ENCODE measurements at places on chromosomes 16 and 17. TPM values are rescaled to one million over a fixed set of nuclear protein-coding genes. Genes with fewer than 3 reads are reported as not detected.

DNA sequence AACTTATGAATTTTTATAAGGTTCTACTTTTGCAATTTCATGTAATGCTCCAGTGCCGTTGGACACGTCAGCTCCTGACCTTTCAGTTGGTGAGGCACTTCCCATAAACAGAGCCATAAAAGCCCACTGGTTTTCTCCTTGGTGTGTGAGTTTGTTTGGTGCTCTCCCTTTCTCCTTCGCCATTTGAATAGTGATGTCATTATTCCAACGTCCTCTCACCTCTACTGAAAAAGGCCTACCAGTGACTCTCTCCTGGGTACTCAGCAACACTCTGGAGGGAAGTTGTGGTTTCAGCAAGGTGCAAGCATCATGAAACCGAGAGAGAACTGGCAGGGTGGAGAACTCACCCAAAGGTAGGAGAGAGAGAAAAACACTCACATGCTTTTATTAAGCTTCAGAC lies 29.6 kb upstream of the HNF1B start:
- no peaks in the 10 kb centered on the region for H3K27me3 ChIP-seq
- no peaks in the 10 kb centered on the region for H3K36me3 ChIP-seq
- H3K4me1 ChIP-seq = no peaks in the 10 kb centered on the region
- no peak overlapping the region for H3K4me3 ChIP-seq
- DNase-seq = no peak

- DNase-seq = no peak
- no peak overlapping the region for H3K27ac ChIP-seq
- no peak overlapping the region for H3K4me3 ChIP-seq
- H3K27me3 ChIP-seq = no peaks in the 10 kb centered on the region
- H3K4me1 ChIP-seq = no peaks in the 10 kb centered on the region
- no peaks in the 10 kb centered on the region for H3K36me3 ChIP-seq
Observed at GRCh38 chr17:38943607-38944006, 18.2 kb downstream of the LASP1NB start.

DNA sequence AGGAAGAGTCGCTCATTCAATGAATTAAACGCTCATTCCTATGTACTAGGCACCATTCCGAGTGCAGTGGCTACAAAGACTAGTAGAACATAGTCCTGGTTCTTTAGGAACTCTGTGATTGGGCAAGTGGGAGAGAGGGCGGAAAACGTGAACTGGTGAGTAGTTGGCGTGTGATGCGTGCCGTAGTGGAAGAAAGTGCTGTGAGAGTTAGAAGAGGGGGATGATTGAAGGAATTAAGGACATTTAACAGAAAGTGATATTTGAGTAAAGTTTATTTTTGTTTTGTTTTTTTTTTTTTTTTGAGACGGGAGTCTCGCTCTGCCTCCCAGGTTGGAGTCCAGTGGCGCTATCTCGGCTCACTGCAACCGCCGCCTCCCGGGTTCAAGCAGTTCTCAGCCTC lies 7.9 kb upstream of the SLFN14 start:
- H3K27ac ChIP-seq = peak overlapping the region; percentile 88
- peak overlapping the region; percentile 69 for H3K4me3 ChIP-seq
- no peaks in the 10 kb centered on the region for H3K36me3 ChIP-seq
- no peaks in the 10 kb centered on the region for H3K27me3 ChIP-seq
- DNase-seq = no peak

DNA sequence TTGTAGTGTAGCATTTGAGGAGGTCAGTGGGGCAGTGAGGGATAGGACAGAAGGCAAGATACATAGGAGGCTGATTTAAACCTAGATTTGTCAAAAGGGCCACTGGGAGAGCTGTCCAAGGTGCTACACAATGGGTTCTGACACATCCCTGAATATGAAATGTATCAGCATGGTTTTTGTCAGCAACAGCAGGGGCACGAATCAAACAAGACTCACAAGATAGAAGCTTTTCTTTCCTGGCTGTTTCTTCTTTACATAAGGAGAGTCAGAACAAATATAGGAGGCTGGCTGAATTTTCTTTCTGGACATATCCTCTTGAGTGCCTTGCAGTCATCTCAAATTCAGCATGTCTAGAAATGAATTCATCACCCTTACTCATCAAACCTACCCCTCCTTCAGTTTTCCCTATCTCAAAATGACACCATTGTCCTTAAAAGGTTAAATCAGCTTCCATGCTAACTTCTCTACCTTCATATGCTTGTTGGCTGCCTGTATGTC lies 130.5 kb downstream of the NPIPB5 start:
- H3K4me1 ChIP-seq = no peaks in the 10 kb centered on the region
- H3K4me3 ChIP-seq = no peak overlapping the region
- H3K27ac ChIP-seq = no peak overlapping the region
- no peak for DNase-seq
- H3K27me3 ChIP-seq = no peaks in the 10 kb centered on the region

DNA sequence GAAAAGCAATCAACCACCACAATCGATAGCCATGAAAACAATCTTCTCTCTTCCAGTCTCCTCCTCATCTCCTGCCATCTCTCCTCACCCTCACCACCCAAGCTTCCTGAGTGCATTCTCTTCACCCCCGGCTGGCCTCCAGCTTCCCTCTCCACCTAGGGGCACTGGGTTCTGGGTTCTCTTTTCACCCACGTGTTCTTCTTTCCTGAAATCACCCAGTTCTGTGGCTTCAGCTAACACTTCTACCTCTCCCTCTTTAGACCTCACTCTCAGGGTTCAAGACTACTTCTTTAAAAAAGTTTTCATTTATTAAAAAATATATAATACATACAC lies 8.2 kb downstream of the ITGAM start:
- no peak overlapping the region for H3K27ac ChIP-seq
- no peak overlapping the region for H3K4me3 ChIP-seq
- H3K36me3 ChIP-seq = no peaks in the 10 kb centered on the region
- no peaks in the 10 kb centered on the region for H3K4me1 ChIP-seq
- H3K27me3 ChIP-seq = no peaks in the 10 kb centered on the region

GRCh38 chr16:57043248-57043647 lies 49.1 kb upstream of the CPNE2 start:
- no peak overlapping the region for H3K27ac ChIP-seq
- no peak for DNase-seq
- H3K4me3 ChIP-seq = no peak overlapping the region
- no peaks in the 10 kb centered on the region for H3K36me3 ChIP-seq
- no peaks in the 10 kb centered on the region for H3K4me1 ChIP-seq
- no peaks in the 10 kb centered on the region for H3K27me3 ChIP-seq

DNA sequence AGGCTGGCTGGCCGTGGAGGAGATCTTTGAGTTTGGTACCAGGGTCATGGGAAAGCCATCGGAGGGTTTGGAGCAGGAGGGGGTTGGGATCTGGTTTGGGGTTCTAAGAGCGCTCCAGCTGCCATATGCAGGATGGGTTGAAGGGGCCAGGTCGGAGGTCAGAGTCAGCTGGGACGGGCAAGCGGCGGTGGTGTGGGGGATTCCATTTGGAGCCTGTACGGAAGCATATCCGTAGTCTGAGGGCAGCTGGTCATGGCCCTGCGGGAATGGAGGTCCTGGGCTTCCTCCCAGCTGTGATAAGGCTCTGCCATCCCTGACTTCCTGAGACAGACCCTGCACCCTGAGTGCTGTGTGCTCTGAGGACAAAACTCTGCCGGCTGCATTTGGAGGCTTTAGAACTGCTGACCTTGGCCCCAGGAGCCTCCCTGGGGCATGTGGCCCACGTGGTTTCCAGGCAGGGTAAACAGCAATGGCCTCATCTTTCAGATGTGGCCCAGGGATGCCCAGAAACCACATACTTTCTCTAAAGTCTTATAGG lies 46.5 kb downstream of the ATP2C2 start:
- no peaks in the 10 kb centered on the region for H3K27me3 ChIP-seq
- no peak overlapping the region for H3K27ac ChIP-seq
- no peak for DNase-seq
- H3K36me3 ChIP-seq = no peaks in the 10 kb centered on the region
- H3K4me1 ChIP-seq = no peaks in the 10 kb centered on the region
- no peak overlapping the region for H3K4me3 ChIP-seq

GRCh38 chr16:65855171-65856145 lies 511.0 kb upstream of the CDH5 start:
- DNase-seq = no peak
- H3K27me3 ChIP-seq = no peaks in the 10 kb centered on the region
- no peak overlapping the region for H3K4me3 ChIP-seq
- H3K36me3 ChIP-seq = no peaks in the 10 kb centered on the region
- no peaks in the 10 kb centered on the region for H3K4me1 ChIP-seq
- H3K27ac ChIP-seq = no peak overlapping the region

DNA sequence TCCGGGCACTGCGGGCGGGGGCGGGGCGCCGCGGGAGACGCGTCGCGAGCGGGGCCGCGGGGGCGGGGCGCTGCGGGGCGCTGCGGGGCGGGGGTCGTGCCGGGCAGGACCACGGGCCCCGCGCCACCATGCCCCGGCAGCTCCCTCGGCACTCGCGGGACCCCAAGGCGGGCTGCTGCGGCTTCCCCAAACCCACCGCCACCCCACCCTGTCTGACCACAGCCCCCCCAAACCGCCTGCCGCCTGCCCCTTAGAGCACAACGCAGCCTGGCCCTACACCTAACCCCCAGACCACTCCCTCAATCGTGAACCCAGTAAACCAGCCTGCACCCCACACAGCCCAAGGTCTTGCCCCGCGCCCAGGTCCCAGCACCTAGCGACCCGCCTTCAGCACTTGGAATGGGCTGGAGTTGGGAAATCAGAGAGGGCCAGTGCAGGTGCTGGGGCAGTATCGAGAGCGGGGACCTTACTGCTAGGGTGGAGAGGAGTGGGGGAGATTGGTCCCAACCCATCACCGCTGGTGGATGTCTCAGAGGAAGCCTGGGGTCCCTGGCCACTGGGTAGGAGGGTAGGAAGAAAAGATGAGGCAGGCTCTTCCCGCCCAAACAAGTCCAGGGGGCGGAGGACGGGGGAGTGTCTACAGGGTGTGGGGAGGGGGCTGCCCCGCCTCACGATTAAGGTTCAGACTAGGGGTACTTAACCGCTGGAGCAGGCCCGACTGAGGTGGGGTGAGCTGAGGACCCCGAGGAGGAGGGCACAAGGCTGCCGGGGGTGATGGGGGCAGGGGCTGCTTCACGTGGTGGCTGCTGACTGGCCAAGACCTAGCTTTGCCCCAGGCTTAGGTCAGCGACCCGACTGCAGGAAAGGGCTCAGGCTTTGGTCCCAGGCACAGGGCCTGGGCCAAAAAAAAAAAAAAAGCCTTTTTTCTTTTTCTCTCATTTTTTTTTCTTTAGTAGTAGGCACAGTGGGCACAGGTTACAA lies 539 bp upstream of the VAMP2 start:
- no peaks in the 10 kb centered on the region for H3K36me3 ChIP-seq
- no peaks in the 10 kb centered on the region for H3K27me3 ChIP-seq
- peak overlapping the region; percentile 80 for H3K4me3 ChIP-seq
- peak; percentile 58 for DNase-seq
- peaks cover 14% of the 10 kb centered on the region for H3K4me1 ChIP-seq

DNA sequence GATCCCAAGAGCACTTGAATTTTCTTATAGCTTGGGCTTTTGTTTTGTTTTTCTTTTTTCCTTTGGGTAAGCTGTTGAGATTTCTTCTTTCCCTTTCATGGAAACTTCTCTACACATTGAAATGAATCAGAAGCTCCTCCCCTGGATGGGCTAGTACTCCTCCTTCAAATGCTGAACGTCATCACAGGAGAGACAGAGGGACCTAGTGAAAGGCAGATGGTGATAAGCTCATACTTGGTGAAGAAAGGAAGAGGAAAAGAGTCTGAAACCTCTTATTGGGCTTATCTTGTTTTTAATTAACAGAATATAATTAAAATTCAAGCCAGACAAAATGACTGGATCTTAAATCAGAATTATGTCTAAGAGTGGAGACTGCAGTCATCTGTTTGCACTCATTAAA lies 147.3 kb downstream of the SNX11 start:
- no peak overlapping the region for H3K27ac ChIP-seq
- H3K36me3 ChIP-seq = no peaks in the 10 kb centered on the region

DNA sequence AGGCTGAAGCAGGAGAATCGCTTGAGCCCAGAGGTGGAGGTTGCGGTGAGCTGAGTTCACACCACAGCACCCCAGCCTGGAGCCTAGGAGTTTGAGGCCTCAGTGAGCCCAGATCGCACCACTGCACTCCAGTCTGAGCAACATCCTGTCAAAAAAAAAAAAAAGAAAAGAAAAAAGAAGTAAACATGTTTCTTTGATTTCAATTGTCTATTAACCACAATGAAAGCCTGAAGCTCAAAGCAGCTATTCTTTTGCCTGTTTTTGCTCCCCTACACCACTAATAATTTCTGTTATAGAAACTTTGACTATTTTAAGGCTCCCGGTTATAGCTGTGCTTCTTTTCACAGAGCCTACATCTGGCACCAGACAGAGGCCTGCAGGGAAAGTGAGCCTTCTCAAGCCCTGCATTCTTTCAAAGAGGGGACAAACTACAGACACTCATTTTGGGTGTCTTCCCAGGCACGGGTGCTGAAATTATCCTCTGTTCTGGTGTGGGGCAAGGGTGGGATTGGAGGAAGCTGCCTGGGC lies 14.2 kb upstream of the SLC52A1 start:
- H3K27me3 ChIP-seq = no peaks in the 10 kb centered on the region
- no peaks in the 10 kb centered on the region for H3K36me3 ChIP-seq
- no peak overlapping the region for H3K4me3 ChIP-seq
- H3K27ac ChIP-seq = peak overlapping the region; percentile 66

GRCh38 chr17:82791532-82791931 lies 39.7 kb downstream of the TBCD start:
- no peaks in the 10 kb centered on the region for H3K27me3 ChIP-seq
- peak; percentile 43 for DNase-seq
- no peak overlapping the region for H3K4me3 ChIP-seq
- peak overlapping the region; percentile 38 for H3K27ac ChIP-seq
- H3K36me3 ChIP-seq = no peaks in the 10 kb centered on the region

DNA sequence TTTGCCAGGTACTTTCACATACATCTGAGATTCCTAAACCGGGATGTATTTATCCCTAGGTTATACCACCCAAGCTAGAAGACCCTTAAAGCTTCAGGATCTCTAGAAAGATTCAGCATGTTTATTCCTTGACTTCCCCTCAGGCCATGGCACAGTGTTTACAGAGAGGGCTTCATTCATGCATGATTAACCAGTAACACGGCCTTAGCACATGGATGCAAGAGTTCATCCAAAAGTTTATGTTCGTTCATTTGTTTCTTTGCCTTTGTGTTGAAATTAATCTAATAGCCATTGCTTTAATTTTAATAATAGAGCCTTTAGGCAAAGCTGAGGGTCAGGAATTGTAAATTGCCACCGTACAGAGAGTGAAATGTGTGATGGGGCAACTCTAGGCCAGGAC lies 13.8 kb downstream of the PCTP start:
- DNase-seq = no peak
- no peak overlapping the region for H3K4me3 ChIP-seq
- H3K36me3 ChIP-seq = no peaks in the 10 kb centered on the region
- H3K27me3 ChIP-seq = no peaks in the 10 kb centered on the region
- H3K27ac ChIP-seq = no peak overlapping the region

- H3K4me1 ChIP-seq = no peaks in the 10 kb centered on the region
- no peak overlapping the region for H3K4me3 ChIP-seq
- H3K27ac ChIP-seq = no peak overlapping the region
- H3K27me3 ChIP-seq = no peaks in the 10 kb centered on the region
Observed at GRCh38 chr17:45353043-45353442, 36.2 kb upstream of the MAP3K14 start.

Gene TRAP1
- 54.8 TPM for total RNA-seq

Gene ITGAL
- 4.7 TPM for total RNA-seq

Gene ACAP1
- 11.2 TPM for total RNA-seq

Gene TMEM235
- total RNA-seq = not detected
